ENCODE measurements at places on chromosomes 7 and 10.
A peak's percentile ranks its signal among the peaks of the same experiment; 100 is the strongest.

- no peak for DNase-seq
Measured at GRCh38 chr7:135856356-135857144, 107.9 kb upstream of the FAM180A start.

GRCh38 chr10:91551856-91552255, 81.0 kb downstream of the PPP1R3C start:
- DNase-seq, result peak; percentile 52

DNA sequence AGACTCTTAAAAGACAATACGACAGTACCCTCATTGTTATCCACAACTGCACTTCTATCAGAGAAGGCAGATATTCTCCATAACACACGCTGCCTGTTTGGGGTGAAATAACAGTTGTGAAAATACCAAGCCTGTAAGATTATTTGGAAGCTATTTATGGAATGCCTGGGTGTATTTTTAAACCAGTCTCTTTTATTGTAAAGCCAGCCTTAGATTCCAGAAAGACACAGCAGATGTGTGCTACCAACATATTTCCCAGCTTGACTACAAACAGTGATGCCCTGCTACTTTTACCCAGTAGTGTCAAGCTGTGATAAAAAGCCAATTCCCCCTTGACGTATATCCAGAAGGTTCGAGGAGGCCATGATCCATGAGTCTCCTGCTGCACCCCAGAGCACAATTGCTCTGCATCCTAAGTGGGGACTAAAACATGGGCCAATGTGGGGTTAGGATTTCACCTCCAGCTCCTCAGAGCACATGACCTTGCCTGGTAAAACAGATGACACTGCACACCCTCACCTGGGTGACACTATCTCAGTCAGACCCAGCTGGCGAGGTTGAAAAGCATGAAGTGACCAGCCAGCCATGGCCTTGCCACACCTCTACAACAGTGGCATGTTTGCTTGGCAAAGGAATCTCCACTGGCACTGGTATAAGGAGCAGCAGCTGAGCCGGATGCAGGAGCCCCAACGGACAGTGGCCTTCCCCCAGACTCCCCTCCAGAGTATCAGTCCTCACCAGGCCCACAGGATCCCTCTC, 62.2 kb downstream of the GFRA1 start:
- no peak for DNase-seq

DNA sequence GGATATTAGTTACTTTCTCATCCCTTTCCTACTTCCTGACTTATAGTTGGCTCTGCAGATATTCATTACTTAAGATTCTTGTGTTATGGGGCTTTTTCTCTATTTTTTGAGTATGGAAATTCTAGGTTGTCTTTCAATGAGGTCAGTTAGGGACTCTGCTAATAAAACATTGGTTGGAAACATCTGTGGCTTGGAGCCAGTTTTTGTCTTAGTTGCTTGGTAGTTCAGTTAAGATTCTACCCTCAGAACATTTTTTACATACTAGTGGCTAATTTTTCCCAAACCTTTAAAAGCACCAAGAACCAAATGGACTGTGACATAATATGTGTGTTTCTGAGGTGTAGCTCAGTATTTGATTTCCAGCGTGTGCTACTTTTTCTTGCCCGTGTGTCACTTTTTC, 305.6 kb upstream of the FZD1 start:
- DNase-seq, result peak; percentile 72

GRCh38 chr10:59018977-59019376, 157.5 kb upstream of the PHYHIPL start:
- DNase-seq, result no peak

DNA sequence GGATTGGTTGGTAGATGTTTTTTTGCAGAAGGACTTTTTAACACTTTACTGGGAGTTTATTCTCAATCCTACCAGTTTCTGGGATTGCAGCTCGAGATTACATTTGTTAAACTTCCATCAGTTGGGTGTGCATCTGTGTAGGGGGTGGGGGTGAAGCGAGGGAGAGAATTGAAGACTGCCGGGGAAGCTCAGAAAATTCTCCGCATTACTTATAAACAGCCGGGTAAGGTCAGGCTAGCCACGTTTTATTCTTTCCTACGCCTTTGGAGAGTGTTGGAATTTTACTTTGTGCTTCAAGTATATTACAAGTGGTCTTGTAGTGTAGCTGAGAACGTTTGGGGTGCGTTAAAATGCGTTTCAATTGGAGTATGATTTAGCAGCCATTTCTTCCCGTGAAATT, 1.1 kb downstream of the PALS2 start:
- DNase-seq, result no peak

DNA sequence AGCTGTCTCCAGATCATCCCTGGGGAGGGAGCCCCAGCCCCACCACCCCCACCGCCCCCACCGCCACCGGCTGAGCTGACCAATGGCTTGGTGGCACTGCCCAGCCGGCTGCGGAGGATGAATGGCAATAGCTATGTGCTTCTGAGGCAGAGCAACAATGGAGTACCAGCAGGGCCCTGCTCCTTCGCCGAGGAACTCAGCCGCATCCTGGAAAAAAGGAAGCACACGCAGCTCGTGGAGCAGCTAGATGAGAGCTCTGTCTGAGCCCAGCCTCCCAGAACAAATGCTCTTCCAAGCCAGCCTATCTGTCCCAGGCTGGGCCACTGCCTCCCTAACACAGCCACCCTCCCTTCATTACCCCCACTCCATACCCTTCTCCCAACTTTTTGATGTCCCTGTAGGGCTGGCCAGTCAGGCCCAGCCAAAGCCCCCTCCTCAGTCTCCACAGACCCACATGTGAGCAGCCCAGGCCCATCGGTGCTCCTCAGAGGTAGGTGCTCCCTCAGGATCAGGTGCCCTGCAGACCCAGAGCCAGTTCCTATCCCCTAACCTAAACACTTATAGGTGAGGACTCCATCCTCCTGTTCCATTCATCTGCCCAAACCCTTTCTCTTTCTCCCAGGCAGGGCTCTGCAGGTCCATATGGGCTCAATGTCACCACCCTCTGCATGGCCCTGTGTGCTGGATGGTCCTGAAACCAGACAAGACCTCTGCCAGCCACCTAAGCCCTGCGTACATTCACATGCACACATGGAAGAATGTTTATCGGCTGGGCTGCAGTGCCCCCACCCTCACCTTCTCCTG, 3.2 kb downstream of the MRPL43 start:
- no peak for DNase-seq

All from NCI-H1092 (cell line).